Activated CD4-positive, alpha-beta T cell treated with anti-CD3 and anti-CD28 coated beads, Interleukin-2, amount 50 U/mL, for 16 hours (primary cell): ENCODE measurements at places on chromosomes 7 and 10.

- DNase-seq: no peak
These were observed 23.4 kb downstream of the MCMBP start for GRCh38 chr10:119849031-119849789.

GRCh38 chr10:94085766-94086437 is 92.2 kb downstream of the PLCE1 start:
- DNase-seq: no peak

GRCh38 chr10:68787813-68788212 is 39.5 kb upstream of the STOX1 start:
- DNase-seq: peak; percentile 55

DNA sequence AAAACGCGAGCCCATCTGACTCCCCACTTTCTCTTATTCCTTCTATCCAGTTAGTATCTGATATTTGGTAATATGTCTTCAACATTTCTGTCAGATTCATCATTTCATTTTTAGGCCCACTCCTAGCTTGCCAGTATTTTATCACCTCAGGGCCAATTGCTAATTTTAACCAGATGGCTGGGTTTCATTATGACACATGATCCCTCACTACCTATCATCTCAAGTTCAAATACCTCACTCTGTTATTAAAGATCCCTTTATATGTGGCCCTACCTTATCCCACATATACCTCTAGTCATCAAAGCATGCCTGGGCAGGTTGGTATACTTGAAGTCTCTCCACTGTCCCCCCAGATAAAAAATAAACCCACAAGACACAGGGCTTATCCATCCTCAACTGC is 104.9 kb downstream of the RNLS start:
- DNase-seq: peak; percentile 5

DNA sequence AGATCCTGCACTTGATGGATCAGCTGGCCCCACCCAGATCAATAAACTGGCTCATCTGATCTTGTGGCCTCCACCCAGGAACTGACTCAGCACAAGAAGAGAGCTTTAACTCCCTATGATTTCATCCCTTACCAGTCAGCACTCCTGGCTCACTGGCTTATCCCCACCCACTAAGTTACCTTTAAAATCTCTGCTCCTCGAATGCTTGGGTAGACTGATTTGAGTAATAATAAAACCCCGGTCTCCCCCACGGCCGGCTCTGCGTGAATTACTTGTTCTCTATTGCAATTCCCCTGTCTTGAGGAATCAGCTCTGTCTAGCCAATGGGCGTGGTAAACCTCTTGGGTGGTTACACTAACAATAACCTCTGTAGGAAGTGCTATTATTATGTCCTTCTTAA is 83.7 kb downstream of the MBL2 start:
- no peak for DNase-seq

GRCh38 chr7:38977685-38978084 is at the start of gene POU6F2:
POU6F2 (plus strand) TSS chr7:38977909; CDS start chr7:38977954, 45 bp downstream.
- no peak for DNase-seq

- peak; percentile 20 for DNase-seq
These were observed 8.0 kb downstream of the FRMPD2 start for GRCh38 chr10:48266528-48266927.

GRCh38 chr7:124667312-124668153 is 98.1 kb downstream of the GPR37 start:
- DNase-seq: no peak

DNA sequence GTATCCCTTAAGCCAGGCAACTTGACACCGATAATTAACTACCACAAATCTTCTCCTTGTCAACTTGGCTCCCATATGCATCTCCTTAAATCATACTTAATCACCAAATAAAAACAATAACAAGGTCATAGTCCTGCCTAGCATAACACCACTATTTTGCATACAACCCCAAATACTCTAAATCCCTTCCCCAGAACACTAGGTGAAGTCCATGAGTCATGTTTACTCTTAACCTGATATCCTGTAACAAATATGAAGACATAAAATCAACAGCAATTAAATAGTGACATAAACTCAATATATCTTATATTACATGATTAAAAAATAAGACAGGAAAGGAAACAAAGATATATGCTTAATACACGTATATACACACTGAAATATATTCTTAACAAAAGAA is 362.0 kb downstream of the ETV1 start:
- no peak for DNase-seq

DNA sequence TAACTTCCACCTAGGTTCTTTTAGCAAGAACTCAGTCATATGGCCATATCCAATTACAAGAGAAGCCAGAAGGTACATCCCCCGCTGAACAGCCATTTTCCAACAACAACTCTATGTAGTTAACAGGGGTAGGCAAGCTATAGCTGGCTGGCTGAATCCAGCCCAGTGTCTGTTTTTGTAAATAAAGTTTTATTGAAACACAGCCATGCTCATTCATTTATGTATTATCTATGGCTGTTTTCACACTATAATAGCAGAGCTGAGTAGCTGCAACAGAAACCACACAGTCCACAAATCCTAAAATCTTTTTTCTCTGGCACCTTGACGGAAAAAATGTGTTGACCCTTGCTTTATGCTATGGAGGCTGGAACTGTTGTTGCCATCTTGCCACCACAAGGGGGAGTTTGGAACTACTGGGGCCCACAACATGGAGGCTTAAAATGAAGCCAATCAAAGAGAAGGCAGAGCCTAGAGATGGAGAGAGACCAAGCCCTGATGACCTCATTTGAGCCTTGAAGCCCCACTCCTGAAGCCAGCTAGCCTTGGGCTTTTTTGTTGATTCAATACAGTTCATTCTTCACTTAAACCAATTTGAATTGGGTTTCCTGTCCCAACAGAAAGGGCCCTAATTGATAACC is 33.3 kb upstream of the XPNPEP1 start:
- peak; percentile 58 for DNase-seq

GRCh38 chr7:6385110-6385781 is 62.5 kb downstream of the DAGLB start:
- no peak for DNase-seq

- no peak for DNase-seq
These were observed 307.4 kb upstream of the ZMIZ1 start for GRCh38 chr10:78761311-78761781.

DNA sequence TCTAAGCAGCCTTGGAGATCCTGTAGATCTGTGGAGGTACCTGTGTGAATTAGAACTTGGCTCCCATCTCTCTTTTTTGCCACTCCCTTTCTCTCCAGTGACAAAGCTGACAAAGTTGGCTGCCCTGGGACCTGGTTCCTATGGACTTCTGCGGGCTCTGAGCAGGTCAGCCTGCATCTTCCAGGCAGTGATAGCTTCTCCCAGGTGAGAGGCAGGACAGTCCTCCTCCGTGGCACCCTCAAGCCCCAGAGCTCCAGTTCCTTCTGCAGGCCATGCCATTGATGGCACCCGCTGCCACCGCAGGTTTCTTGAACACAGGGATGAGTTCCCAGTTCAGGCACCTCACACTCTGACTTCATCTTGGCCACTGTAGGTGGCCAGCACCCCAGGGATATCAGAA is 73.5 kb upstream of the GRB10 start:
- DNase-seq: no peak

DNA sequence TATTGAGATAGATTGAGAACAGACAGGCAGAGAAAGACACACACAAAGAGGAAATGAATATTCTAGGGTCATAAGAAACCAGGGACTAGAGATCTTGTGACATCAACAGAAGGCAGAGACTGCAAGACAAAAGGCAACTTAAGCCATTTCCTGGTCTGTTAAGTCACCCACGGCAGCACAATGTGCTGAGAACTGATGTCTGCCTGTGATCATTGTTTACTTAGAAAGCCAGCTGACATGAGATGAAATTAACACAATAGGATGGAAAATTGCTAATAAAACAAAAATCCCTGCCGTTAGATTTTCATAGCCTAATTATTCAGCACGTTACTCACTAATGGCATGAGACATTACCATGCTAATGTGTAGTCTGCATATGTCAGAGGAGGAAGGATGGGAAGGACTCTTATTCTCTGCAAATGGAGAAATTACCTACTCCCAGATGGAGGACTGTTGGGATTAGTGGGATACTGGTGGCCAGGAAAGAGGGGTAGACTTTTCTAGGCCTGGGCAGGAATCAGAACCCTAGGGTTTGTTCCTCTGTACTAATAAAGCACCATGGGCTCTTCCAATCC is 191.3 kb upstream of the PODXL start:
- DNase-seq: no peak

DNA sequence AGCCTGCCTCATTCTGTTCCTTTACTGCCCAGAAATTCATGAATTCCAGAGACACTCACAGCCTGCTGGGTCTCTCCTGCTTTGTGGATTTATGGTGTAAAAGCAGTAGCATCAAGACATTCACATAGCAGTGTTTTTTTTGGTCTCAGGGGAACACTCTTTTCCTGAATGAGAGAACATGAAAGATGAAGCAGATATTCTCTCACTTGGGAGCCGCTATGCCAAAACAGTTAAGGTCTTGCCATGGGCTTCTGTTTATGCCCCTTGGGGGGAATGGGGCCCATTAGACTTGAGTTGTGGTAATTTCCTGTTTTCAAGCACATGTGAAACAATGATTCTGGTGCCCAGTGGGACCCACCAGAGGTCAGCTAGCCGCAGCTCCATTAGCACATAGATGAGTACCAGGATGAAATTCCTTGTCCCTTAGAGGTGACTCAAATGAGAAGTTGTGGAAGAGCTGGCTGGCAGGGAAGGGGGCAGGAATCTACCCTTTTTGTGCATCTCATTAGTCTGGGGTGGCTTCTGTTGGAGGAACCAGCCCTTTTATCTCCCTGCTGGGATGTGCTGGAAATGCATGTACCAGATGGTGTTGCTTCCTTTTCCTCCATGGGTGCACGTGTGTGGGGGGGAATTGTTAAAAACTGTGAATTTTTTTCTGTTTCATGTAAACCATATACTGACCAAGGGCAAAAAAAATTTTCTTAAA is 13.3 kb downstream of the BMPER start:
- no peak for DNase-seq

- DNase-seq: no peak
These were observed 24.0 kb downstream of the NEURL1 start for GRCh38 chr10:103517234-103518085.

DNA sequence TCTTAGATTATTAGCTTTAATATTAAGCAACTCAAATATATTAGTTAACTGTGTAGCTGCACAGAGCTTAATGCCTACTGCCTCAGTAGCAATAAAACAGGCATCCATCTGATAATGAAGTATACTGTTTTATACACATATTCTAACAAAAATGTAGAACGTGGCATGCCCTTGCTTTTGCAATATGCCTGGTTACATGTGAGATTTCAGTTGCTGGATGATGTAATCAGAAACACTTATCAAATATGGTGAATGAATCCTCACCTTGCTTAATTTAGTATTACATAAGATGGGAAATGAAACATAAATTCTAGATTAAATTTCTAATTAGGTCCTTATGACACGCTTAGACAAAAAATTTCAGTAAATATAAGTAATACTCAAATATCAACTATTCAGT is 8.0 kb downstream of the DNAJC1 start:
- DNase-seq: no peak

- no peak for DNase-seq
These were observed 23.2 kb downstream of the SLC35G1 start for GRCh38 chr10:93917064-93917391.

GRCh38 chr10:30391266-30391665 is 42.2 kb upstream of the MTPAP start:
- DNase-seq: no peak

DNA sequence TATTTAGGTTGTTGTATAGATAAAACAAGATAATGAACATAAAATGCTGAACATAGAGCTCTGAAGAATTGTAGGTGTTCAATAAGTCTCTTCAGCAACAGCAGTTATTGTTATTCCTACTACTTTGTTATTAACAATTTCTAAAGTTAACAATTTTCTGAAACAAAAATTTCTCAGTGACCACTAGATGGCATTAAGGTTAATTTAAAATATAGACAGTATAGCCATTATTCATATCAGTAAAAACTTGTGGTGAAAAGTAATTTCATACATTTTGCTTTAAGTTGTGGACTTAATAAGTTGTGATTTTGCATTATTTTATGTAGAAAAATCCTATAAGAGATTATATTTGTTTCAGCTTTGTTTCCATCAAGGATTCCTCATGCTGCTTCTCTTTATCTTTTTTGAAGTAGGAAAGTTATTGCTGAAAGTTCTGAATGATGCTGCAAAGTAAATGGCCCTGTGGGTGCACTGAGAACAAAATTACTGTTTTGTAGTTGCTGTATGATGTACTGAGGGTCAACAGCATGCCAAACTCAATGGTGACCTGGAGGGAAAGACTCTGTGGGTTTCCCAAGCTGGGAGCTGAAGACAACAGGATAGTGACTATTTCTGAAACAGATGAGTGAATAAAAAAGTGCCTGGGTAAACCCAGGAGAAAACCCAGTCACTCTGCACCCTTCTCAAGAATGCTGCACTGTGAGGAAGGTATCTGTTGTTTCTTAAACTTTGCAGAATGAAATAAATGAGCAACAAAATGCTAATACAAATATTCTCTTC is 253.6 kb downstream of the KIF20B start:
- DNase-seq: peak; percentile 30

DNA sequence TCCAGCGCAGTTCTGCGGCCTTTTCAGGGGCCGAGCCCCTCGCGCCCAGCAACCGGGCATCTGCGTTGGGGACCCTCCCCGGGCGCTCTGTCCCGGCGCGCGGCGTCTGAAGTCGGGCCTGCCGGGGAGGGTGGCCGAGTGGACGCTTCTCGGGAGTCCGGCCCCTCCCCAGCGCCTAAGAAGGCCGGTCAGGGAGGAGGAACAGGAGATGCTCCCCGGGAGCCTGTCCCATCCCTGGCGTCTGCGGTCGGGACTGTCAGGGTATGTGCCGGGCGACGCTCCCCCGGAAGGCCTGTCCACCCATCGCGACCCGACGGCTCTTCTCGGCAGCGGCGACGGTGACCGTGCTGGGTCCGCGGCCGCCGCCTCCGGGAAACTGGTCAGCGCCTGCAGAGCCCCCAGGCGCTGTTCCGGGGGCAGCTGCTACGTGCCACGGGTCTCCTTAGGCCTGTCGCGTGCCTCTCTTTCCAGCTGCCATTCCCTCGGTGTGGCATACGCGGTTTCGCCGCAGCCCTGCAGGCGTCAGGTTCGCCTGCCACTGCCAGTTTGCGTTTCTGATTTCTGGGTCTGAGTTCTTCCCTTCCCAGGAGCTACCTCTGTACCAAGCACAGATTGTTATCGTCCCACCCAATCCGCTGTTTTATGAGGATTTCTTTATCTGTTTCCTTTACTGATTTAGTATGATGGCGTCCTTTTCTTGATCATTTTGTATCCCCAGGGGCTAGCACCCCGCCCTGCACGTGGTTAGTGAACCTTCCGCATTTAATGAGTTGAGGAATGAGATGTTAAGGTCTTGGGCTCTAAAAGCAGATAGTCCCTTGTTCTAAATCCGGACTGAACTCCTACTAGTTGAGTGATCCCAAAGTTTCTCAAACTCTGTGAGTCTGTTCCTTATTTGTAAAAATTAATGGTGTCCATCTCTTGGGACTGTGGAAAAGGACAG is 782 bp downstream of the IFIT5 start:
- no peak for DNase-seq

GRCh38 chr10:121690152-121690848 is 92.1 kb upstream of the FGFR2 start:
- DNase-seq: no peak
